ENCODE measurements at places on chromosomes 3 and 15.
A peak's percentile ranks its signal among the peaks of the same experiment; 100 is the strongest.

DNA sequence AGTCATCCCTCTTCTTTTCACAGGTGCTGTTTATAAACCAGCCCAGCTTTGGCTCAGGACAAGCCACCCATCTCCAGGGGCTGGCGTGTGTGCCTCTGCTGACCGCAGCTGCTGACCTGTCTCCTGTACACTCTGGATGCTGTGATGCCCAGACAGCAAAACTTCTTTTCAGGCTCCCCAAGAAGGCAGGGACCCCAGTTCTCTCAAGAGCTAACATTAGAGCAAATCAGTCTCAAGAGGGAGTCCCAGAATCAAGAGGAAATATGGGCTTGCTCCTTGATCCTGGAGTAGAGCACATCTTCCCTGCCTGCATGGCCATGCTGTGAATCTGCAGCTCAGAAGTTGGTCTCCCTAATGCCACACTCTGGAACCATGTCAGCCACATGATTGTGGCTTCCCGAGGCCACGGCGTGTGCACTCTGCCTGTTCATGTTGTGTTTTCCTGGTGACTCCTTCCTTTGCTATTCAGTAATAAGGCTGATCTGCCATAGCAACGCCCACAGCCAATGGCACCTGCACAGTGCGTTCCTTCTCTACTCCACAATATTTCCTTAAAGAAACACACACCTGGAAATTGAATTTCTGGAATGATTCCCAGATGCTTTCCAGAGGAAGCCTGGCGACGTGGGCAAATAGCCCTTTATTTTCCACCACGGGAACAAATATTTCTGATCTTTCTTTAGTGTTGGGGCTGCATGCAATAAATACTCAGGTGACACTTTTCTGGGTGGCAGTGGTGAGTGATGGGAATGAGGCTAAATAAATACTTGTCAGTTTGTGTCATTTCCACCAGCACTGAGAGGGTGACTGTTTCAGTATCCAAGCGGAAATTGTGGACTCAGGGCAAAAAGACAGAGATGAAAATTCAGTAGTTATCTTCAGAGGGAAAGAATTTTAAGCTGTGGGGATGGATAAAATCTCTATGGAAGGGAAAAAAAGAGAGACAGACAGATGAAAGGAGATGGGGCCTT is 21.9 kb upstream of the THSD4 start:
- DNase-seq = peak; percentile 71

DNA sequence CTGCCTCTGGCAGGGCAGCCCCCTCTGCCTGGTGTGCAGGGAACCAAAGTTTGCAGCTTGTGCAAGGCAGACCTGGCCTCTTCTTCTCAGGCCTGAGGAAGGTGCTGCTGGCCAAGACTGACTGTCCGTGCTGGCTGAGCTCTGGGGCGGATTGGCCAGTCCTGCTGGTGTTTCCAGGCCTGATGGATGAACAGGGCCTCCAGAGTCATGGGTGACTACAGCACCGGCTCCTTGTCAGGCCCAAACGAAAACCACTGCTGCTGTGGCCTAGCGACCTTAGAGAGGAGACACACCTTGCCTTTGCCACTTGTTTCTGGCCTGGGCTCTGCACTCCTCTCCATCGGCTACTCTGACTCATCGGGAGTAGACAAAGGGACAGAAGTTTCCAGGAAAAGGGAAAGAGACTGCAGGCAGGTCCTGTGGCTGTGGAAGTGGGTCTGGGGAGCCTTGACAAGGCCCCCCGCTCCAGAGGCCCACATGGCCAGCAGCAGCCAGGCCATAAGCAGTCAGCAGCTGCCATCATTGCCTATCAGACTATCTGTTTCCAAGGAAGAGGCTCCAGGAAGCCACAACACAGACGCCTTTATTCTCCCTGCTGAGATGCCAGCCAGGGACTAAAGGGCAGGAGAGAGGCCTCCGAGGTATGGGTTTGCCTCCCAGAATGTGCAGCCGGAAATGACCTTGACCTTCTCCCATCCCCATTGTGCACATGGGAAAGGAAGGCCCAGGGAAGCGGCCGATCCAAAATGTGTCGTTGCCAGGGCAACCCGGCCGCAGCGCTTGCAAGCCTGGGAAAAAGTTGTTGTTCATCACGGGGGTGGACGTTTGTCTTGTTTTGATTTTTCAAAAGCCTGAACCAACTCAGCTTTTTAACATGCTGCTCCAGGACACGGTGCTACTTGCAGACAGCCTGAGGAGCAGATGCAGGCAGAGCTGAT is 160.5 kb downstream of the CHSY1 start:
- DNase-seq = peak; percentile 95

- peak; percentile 38 for DNase-seq
Observed at GRCh38 chr3:120052677-120053076, 41.6 kb downstream of the GSK3B start.

DNA sequence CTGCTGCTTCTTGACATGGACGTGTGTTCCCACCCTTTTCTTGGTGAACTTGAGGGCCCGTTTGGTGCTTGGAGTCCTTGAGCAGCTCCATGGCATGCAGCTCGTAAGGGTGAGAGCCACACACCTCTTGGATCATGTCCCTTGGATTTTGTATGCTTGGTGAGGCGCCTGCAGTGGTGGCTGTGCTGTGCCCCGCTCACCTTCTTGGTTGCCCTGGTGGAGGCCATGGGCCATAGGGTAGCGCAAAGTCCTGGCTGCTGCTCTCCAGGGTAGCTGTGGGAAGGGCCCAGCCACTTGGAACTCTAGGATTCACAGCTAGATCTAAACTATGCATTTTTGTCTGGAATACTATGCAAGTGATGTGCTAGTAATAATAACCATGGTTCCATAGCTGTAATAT is 26.7 kb upstream of the DPPA4 start:
- DNase-seq = no peak

- DNase-seq = no peak
Observed at GRCh38 chr15:69730281-69731080, 277.9 kb downstream of the RPLP1 start.

GRCh38 chr3:128605091-128606046 is 45.2 kb downstream of the RPN1 start:
- DNase-seq = no peak

DNA sequence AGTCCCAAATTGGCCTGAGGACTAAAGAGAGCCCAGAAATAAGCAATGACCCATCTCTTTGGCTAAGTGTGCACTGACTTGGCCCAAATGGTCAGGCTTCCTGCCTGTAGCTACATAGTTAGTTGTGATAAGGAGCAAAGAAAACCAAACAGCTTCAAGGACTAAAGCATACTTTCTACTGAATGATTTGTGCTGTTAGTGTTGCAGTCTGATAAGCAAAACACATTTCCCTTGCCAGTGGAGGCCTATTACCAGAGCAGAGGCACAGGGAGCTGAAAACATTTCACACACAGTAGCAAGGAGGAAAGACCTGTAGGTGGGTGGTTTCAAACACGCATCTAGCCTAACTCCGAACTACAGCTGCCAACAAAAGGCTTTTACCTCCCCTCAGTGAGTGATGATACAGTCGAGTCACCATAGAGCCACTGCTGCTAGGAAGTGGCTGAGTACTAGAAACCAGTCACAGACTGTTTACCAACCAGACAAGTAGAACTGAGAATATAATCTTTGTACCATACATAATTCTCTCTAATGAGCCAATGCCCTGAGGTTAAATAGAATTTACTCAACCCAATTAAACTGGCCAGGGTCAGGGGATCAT is 222.3 kb upstream of the THBS1 start:
- peak; percentile 42 for DNase-seq

GRCh38 chr3:129611812-129612533 is 5.5 kb upstream of the PLXND1 start:
- DNase-seq = no peak

DNA sequence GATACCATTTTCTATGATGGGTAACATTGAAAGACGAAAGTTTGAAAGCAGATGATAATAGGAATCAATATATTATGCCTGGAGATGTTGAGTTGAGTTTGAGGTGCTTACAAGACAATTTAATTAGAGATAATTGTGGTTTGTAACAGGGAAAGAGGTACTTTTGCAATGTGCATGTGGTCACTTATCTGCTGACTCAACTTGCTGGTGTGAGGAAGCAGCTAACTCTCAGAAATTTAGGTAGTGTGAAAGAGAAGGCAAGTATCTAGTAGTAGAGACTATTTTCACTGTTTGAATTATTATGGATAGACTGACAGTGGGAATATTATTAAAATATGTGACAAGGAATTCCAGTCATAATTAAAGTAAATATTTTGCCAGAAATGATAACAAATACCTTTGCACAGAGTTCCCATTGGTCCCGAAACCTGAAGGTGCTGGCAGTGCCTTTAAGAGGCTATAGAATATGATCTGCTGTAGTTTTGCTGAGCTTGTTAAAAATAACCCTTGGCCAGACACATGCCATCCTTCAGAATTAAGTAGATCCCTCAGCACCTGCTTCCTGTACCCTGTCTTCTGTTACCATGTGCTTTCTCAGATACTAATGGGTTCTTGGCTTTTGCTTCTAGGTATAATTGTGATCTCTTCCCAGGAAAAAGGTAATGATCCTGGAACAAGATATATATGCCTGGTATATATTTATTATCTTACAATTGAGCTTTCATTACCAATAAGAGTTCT is 315.9 kb downstream of the BCHE start:
- DNase-seq = no peak

- DNase-seq = no peak
Observed at GRCh38 chr15:52649686-52650085, 29.5 kb downstream of the ATOSA start.

GRCh38 chr3:3605226-3605625 is 194.0 kb upstream of the LRRN1 start:
- no peak for DNase-seq

- no peak for DNase-seq
Observed at GRCh38 chr3:183409219-183409618, 19.2 kb downstream of the MCF2L2 start.

DNA sequence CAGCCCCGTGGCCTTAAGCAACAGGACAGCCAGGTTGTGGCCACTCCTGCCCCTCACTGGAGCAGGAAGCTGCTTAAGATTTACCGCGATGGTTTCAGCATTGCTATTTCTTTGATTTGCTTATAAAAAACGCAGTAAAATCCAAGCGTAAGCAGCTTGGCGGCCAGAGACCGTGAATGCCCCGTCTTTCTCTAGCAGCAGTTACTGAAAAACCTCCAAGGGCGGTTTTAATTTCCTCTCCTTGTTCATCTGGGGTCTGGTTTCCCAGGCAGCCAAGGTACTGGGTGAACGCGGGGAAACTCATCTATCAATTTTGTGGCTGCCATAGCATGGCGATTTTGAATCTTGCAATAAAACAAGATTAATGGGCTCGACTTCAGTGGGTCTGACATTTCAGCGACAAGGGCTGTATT is 130.3 kb downstream of the MINAR1 start:
- DNase-seq = no peak

GRCh38 chr3:119413603-119414280 is 49.7 kb downstream of the TMEM39A start:
- no peak for DNase-seq

DNA sequence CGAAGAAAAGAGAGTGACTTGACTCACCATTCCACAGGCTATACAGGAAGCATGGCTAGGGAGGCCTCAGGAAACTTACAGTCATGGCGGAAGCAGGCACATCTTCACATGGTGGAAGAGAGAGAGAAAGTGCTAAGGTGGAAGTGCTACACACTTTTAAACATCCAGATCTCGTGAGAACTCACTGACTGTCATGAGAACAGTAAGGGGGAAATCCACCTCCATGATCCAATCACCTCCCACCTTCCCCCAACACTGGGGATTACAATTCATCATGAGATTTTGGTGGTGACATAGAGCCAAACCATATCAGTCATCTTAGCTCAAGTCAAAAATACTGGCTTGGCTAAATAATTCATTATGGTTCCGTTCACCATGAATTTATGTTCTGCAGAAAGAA is 45.3 kb upstream of the NEDD4 start:
- DNase-seq = no peak

- no peak for DNase-seq
Observed at GRCh38 chr15:58511599-58511987, 79.8 kb downstream of the LIPC start.

DNA sequence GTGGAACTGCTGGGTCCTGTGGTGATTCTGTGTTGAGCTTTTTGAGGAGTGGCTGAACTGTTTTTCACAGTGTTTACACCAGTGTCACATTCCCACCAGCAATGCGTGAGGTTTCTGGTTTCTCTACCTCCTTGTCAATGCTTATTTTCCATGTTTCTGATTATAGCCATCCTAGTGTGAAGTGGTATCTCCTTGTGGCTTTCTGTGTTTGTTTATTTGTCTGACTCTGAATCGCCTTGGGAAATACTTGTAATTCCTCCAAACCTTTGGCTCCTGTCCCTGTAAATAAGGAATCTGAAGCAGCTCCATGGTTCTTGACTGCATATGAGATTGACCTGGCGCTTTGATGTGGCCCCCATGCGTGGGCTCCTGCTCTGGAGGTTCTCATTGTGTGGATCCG is 20.6 kb downstream of the FAN1 start:
- DNase-seq = peak; percentile 17

DNA sequence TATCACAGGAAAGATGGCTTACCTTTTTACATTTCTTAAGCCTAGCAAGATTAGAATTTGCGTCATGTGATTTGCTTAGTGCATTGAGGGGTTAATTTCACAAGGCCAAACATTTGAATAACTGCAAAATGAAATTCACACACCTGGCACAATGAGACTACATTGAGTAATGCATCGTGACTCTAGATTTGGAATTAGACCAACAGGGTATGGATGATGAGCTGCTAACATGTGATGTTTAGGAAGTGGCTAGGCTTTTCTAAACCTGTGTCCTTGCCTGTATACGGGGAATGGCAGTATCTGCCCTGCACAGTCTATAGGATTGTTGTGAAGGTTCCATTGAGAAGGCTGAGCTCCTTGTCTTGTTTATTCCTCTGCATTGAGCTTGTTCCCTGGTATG is 160.1 kb downstream of the MFSD1 start:
- DNase-seq = peak; percentile 19

DNA sequence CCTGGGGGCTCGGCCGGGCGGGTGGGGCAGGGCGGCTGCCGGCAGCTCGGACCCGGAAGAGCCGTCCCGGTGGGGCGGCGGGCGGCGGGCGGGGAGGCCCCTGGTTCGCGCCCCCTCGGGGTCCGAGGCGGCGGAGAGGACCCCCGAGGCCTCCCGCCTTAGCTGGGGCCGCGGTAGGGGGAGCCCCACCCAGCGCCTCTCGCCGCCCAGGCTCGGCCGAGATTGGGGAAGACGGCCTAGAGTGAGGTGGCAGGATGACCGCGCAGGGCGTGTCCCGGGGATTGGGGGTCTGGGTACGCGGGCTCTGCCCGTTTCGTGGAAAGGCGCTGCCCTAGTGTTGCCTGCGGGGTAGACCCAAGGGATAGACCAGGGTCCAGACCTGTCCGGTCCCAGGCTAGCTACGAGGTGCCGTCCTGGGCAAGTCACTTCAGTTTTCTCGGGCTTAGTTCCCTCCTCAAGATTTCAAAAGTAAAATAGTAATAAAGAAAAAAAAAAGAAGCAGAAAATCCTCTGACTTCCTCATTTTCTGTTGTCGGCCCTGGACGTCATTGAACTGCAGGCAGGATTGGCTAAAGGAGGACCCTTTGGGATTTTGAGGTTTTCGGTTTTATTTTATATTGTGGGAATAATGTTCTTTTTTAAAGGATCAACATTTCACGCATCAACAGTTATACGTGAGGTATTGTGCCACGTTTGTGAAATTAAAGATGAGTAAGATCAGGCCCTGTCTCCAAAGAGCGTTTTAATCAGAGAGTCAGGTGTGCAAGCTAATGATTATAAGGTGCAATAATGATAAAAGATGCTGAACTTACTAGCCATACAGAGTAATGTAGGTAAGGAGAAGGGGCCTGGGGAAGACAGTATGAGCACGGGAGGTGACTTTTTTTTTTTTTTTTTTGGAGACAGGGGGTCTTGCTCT is 679 bp downstream of the IQGAP1 start:
- peak; percentile 50 for DNase-seq

- peak; percentile 61 for DNase-seq
Observed at GRCh38 chr15:83283138-83283812, 1.2 kb downstream of the BNC1 start.

Measured in fibroblast of mammary gland (primary cell).